ENCODE measurements at places on chromosomes 4 and X.

GRCh38 chrX:1388651-1389050 is 3.3 kb downstream of the SLC25A6 start:
- DNase-seq, result no peak

- DNase-seq, result no peak
These were observed 42.2 kb upstream of the GUCY1A1 start for GRCh38 chr4:155624478-155624877.

DNA sequence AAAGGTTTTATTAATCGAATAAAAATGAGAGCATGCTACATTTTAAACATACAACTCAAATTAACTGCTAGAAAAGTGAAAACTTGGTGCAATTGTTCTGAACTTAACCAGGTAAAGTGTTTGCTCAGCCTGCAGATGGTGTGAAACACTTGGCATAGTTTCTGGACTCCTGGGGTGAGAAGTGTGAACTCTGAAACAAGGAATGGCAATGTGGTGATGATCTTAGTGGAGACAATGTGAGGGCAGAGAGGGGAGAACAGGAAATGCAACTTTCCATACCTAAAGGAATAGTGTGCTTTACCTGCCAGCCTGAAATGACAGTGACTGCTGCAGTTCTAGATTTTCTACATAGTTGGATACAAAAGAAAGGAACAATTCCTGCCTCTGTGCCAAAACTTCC is 57.4 kb downstream of the CCSER1 start:
- no peak for DNase-seq

DNA sequence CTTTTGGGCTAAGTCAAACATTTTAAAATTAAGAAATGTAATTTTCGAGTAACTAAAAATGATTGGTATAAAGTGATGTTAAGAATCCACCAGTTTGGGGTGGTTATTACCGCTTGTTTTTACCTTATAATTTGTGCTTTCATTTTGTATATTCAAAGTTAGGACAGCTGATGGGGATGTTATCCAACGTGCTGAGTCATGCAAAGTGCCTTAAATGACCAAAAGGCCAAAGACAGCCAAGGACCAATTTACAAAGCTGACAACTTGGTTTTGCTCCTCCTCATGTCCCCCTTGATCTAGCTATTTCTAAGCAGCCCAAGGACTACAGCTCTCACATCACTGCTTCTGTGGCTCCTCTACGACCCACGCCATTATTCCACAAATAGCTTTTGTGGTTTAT is 181.4 kb upstream of the PCDH7 start:
- DNase-seq, result no peak

GRCh38 chrX:139932073-139932900 is 566 bp downstream of the ATP11C start:
- no peak for DNase-seq

GRCh38 chrX:16239211-16239610 is 71.9 kb downstream of the MAGEB17 start:
- no peak for DNase-seq

DNA sequence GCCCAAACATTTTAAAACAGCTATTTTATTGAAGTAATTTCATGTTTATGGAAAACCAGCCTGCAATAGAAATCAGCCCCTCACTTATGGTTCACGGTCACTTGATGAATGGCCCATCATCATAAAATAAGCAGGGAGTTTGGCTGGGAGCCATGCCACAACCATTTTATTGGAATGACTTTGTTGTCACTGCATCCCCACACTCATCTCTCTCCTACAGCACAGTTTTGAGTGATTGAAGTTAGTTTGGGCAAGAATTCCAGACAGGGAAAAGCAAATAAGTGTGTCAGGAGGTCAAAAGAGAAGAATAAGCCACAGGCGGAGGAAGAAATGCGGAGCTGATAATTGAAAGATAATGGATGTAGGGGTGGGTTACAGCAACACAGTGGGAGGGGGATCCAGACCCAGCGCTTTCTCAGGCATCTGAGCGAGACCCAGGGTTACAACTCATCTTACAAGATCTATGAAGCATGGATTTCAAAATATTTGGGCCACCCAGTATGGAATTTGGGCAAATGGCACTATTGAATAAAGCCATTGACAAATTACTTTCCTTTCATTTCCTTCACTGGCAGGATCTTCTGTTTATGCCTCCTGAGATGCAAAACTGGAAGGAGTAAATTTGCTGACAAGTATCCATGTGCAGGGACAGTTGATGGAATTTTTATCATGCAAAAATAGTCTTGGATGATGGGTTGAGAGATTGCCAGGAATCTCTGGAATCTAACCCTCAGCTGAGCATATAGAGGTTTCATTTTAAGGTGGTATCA is 100.8 kb downstream of the SHROOM3 start:
- DNase-seq, result no peak

GRCh38 chrX:115940348-115940747 is 230.2 kb upstream of the AGTR2 start:
- DNase-seq, result no peak

GRCh38 chr4:122305853-122306252 is 73.0 kb upstream of the ADAD1 start:
- DNase-seq, result no peak

Data from stimulated activated CD8-positive, alpha-beta memory T cell treated with anti-CD3 and anti-CD28 coated beads, Interleukin-15, amount 100 ng/mL, for 1 hour (primary cell).